ENCODE measurements at places on chromosomes 7 and 10.

- no peaks in the 10 kb centered on the region for H3K36me3 ChIP-seq
- H3K4me3 ChIP-seq: no peak overlapping the region
Observed at GRCh38 chr10:77357611-77358310, 279.8 kb downstream of the KCNMA1 start.

- H3K36me3 ChIP-seq: peaks cover 3% of the 10 kb centered on the region
- peaks cover 10% of the 10 kb centered on the region for H3K27me3 ChIP-seq
- H3K27ac ChIP-seq: no peak overlapping the region
Observed at GRCh38 chr7:41832941-41833340, 130.1 kb upstream of the INHBA start.

GRCh38 chr10:120984221-120984620 is 133.1 kb downstream of the WDR11 start:
- no peak overlapping the region for H3K27ac ChIP-seq
- no peak overlapping the region for H3K4me3 ChIP-seq
- DNase-seq: no peak
- H3K27me3 ChIP-seq: peaks cover 62% of the 10 kb centered on the region

DNA sequence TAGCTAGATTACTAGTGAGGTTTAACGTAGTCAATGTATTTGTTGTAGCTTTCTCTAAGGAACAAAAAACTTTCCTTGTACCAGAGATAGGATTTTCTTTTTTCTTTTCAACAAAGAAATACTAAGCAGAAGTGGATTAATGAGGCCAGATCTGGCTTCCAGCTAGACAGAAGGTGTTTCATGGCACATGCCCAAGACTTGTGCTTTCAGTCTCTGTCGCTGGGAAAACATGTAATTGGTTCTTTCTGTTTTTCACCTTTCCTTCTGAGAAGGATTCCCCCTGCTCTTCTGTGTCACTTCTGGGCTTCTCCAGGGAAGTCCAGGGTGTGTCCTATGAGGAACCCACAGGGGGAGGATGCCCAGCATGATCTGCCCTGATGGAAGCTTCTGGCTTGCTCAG is 492.2 kb downstream of the CCSER2 start:
- no peak overlapping the region for H3K4me3 ChIP-seq
- H3K36me3 ChIP-seq: peaks cover 1% of the 10 kb centered on the region
- H3K27me3 ChIP-seq: peaks cover 14% of the 10 kb centered on the region
- no peak overlapping the region for H3K27ac ChIP-seq

- no peaks in the 10 kb centered on the region for H3K4me1 ChIP-seq
- H3K27ac ChIP-seq: no peak overlapping the region
- no peaks in the 10 kb centered on the region for H3K36me3 ChIP-seq
- no peak for DNase-seq
- H3K27me3 ChIP-seq: peaks cover 12% of the 10 kb centered on the region
Observed at GRCh38 chr10:10530313-10530712, 487.4 kb upstream of the CELF2 start.

- H3K4me3 ChIP-seq: no peak overlapping the region
- H3K27me3 ChIP-seq: peaks cover 2% of the 10 kb centered on the region
- H3K27ac ChIP-seq: no peak overlapping the region
Observed at GRCh38 chr7:27112361-27112760, 9.9 kb upstream of the HOXA2 start.

- no peak overlapping the region for H3K27ac ChIP-seq
- no peaks in the 10 kb centered on the region for H3K27me3 ChIP-seq
- no peak overlapping the region for H3K4me3 ChIP-seq
- H3K36me3 ChIP-seq: no peaks in the 10 kb centered on the region
- H3K4me1 ChIP-seq: no peaks in the 10 kb centered on the region
- DNase-seq: no peak
Observed at GRCh38 chr7:15751191-15751701, 64.8 kb upstream of the MEOX2 start.

- no peaks in the 10 kb centered on the region for H3K36me3 ChIP-seq
- DNase-seq: no peak
- H3K4me3 ChIP-seq: peak overlapping the region; percentile 85
- peaks cover 59% of the 10 kb centered on the region for H3K27me3 ChIP-seq
Observed at GRCh38 chr10:101120884-101121653, 10.0 kb upstream of the TLX1 start.

- no peaks in the 10 kb centered on the region for H3K27me3 ChIP-seq
- no peak overlapping the region for H3K27ac ChIP-seq
- H3K36me3 ChIP-seq: no peaks in the 10 kb centered on the region
- DNase-seq: no peak
Observed at GRCh38 chr10:78931321-78932053, 137.3 kb upstream of the ZMIZ1 start.

GRCh38 chr7:41107938-41108448 is 594.9 kb downstream of the INHBA start:
- H3K4me3 ChIP-seq: no peak overlapping the region
- no peaks in the 10 kb centered on the region for H3K27me3 ChIP-seq
- no peak for DNase-seq
- no peaks in the 10 kb centered on the region for H3K4me1 ChIP-seq
- no peaks in the 10 kb centered on the region for H3K36me3 ChIP-seq
- no peak overlapping the region for H3K27ac ChIP-seq

DNA sequence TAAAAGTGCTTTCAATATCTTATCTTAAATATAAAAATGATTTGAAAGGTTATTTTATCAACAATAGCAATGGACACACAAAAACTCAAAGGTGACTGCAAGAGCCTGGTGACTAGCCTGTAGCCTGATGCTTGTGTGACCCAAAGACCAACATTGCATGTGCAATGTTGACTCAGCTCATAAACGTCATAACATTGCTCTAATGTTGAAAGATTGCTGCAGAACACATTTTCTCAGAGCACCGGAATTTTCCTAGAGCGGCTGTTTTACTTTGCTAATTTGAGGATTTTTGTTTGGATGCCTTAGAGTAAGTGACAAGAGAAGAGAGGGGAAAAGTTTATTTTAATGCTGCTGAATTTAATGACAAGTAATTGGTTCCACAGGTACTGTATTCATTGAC is 107.1 kb downstream of the RAB18 start:
- DNase-seq: no peak
- H3K4me3 ChIP-seq: no peak overlapping the region
- no peaks in the 10 kb centered on the region for H3K36me3 ChIP-seq

DNA sequence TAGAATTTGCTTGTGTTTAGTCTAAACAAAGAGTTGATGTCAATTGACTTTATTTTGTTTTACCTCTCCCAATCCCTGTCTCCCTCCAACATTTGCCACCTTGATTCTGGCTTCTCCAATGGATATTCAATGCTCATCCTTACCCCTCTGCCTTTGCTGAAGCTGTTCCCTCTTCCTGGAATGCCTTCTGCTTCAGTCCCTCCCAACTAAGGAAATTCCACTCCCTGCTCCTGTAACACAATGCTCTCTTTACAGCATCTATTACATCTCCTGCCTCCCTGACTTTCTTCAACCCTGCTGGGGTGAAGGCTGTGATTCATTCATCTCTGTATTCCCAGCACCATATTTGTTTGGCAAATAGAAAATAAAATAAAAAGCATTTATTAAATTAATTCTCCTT is 34.5 kb upstream of the TAC1 start:
- H3K4me3 ChIP-seq: no peak overlapping the region
- no peak overlapping the region for H3K27ac ChIP-seq
- H3K36me3 ChIP-seq: no peaks in the 10 kb centered on the region
- H3K4me1 ChIP-seq: no peaks in the 10 kb centered on the region

DNA sequence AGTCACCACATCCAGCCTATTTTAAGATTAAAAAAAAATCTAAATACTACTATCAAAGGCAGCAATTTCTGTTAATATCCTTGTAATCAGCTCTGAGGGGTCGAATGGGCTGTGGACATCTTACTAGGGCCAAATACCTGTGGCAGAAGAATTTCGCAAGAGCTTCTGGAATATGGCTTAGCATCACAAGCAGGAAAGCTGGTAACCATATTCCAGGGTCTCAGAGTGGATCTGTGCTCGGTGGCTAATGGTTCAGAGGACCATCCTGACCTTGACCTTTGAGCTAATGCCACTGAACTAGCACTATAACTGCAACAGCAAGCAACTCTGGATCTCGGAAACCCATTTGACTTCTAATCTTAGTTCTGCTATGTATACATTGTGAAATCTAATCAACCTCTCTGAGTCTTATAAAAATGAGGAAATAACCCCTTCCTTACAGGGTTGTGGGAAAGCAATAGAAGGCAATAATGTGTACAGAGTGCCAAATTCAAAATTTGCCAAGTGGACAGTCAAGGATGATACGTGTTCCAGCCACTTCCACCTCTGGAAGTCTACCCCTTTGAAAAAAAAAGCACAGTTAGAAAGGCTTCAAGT is 65.5 kb downstream of the CYP26A1 start:
- peaks cover 8% of the 10 kb centered on the region for H3K27me3 ChIP-seq
- H3K4me3 ChIP-seq: no peak overlapping the region
- H3K4me1 ChIP-seq: no peaks in the 10 kb centered on the region
- no peak overlapping the region for H3K27ac ChIP-seq

Data from activated naive CD8-positive, alpha-beta T cell treated with anti-CD3 and anti-CD28 coated beads for 36 hours (primary cell).